ENCODE measurements at places on chromosomes 16 and 17. TPM values are rescaled to one million over a fixed set of nuclear protein-coding genes. Genes with fewer than 3 reads are reported as not detected.

GRCh38 chr17:79951361-79952264 lies 84.1 kb downstream of the TBC1D16 start:
- peak; percentile 86 for DNase-seq

GRCh38 chr17:44084131-44084538 lies 13.6 kb downstream of the G6PC3 start:
- DNase-seq = no peak

KRT39 gene
- 0.51 TPM for total RNA-seq

CFAP119 gene
- total RNA-seq = 1.2 TPM
